ENCODE measurements at places on chromosomes 5 and 9. TPM values are rescaled to one million over a fixed set of nuclear protein-coding genes. Genes with fewer than 3 reads are reported as not detected.

The GRM6 gene
- not detected for polyA plus RNA-seq

The STPG3 gene
- not detected for polyA plus RNA-seq

The MORN5 gene
- polyA plus RNA-seq = not detected

The RANBP17 gene
- 4.6 TPM for polyA plus RNA-seq

The SRD5A1 gene
- polyA plus RNA-seq = 6.3 TPM

The CCDC183 gene
- 9.2 TPM for polyA plus RNA-seq

The PCDHB10 gene
- polyA plus RNA-seq = 1.4 TPM

The SLC26A2 gene
- polyA plus RNA-seq = 1.1 TPM

The PCDHB12 gene
- 1.3 TPM for polyA plus RNA-seq

The PAIP1 gene
- polyA plus RNA-seq = 29.9 TPM

The CCDC152 gene
- 0.27 TPM for polyA plus RNA-seq

The FOXD4L4 gene
- polyA plus RNA-seq = 0.08 TPM

The PCDHGA1 gene
- 0.33 TPM for polyA plus RNA-seq

The CTNNAL1 gene
- 15.9 TPM for polyA plus RNA-seq

The LCN15 gene
- not detected for polyA plus RNA-seq

The SLC6A19 gene
- 1.1 TPM for polyA plus RNA-seq

The LHX6 gene
- 1.7 TPM for polyA plus RNA-seq

The SLC34A3 gene
- 0.21 TPM for polyA plus RNA-seq

The TMEFF1 gene
- polyA plus RNA-seq = not detected

The WNT8A gene
- not detected for polyA plus RNA-seq

The OR1Q1 gene
- polyA plus RNA-seq = not detected

The ENTREP1 gene
- 8.8 TPM for polyA plus RNA-seq

The OXCT1 gene
- polyA plus RNA-seq = 8.2 TPM

The IGFBPL1 gene
- 2.2 TPM for polyA plus RNA-seq

The MROH2B gene
- polyA plus RNA-seq = not detected

The CEL gene
- polyA plus RNA-seq = 4,565 TPM

The FUT7 gene
- not detected for polyA plus RNA-seq

The SPINK5 gene
- polyA plus RNA-seq = 0.23 TPM

The CCDC187 gene
- 2.6 TPM for polyA plus RNA-seq

The CD74 gene
- 138 TPM for polyA plus RNA-seq

The PIP5KL1 gene
- 2.5 TPM for polyA plus RNA-seq

The PCDHB9 gene
- polyA plus RNA-seq = 0.76 TPM

The LCN1 gene
- not detected for polyA plus RNA-seq

The HEMGN gene
- polyA plus RNA-seq = not detected

The MAPKAP1 gene
- polyA plus RNA-seq = 18.7 TPM

The PCDHGA2 gene
- 0.46 TPM for polyA plus RNA-seq

The HMCN2 gene
- polyA plus RNA-seq = 5.3 TPM

The TNFSF8 gene
- polyA plus RNA-seq = 0.05 TPM

The CARD6 gene
- 1.9 TPM for polyA plus RNA-seq

The PCDHA2 gene
- polyA plus RNA-seq = 0.40 TPM

The DND1 gene
- 3.5 TPM for polyA plus RNA-seq

The ATG10 gene
- polyA plus RNA-seq = 3.9 TPM

The LRRC70 gene
- 2.0 TPM for polyA plus RNA-seq

The NAIP gene
- polyA plus RNA-seq = 12.9 TPM

The RLN1 gene
- not detected for polyA plus RNA-seq
